ENCODE measurements at places on chromosomes 6 and 20.
A peak's percentile ranks its signal among the peaks of the same experiment; 100 is the strongest.

DNA sequence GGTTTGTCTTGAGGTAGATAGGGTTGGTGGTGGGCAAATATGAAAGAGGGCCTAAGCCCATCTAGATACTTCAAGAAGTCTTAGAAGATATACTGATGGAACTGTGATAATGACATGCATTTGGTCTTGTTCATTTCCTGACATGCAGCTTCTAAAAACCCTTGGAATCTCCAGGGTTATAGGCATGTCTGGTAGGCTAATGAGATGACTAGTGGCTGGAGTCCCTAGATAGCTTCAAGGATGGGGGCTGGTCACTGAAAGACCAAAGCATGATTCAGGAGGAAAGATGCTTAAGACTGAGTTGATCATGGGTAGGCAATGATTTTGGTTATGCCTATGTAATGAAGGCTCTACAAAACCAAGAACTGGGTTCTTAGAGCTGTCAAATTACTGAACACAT lies 217.9 kb upstream of the MOCS1 start:
- no peak for DNase-seq

- DNase-seq, result no peak
These were observed 87.2 kb upstream of the STXBP5 start for GRCh38 chr6:147117011-147117410.

GRCh38 chr6:3381233-3381921 lies 75.5 kb downstream of the SLC22A23 start:
- DNase-seq, result no peak

- DNase-seq, result peak; percentile 31
These were observed 61.5 kb downstream of the TFAP2C start for GRCh38 chr20:56690531-56691175.

- DNase-seq, result no peak
These were observed 3.9 kb downstream of the NOL4L start for GRCh38 chr20:32580970-32581838.

DNA sequence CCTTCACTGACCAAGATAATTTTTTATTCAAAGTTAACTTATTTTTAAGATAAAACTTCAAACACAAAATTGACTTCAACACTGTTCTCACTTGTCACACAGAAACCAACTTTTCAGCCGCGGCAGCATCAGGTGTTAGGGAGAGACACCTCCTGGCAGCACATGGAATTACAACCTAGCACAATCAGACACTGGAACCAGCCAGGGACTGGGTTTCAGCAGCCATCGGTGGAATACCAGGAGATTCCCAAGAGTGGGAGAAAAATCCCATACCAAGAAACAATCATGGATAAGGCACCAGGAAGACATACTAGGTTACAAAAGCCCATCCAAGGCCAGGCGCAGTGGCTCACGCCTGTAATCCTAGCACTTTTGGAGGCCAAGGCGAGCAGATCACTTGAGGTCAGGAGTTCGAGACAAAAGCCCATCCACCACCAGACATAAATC lies 70.0 kb downstream of the SNX5 start:
- DNase-seq, result peak; percentile 78

GRCh38 chr6:116695401-116695800 lies 14.4 kb downstream of the KPNA5 start:
- no peak for DNase-seq

GRCh38 chr20:57545927-57546662 lies 14.8 kb upstream of the PCK1 start:
- no peak for DNase-seq

DNA sequence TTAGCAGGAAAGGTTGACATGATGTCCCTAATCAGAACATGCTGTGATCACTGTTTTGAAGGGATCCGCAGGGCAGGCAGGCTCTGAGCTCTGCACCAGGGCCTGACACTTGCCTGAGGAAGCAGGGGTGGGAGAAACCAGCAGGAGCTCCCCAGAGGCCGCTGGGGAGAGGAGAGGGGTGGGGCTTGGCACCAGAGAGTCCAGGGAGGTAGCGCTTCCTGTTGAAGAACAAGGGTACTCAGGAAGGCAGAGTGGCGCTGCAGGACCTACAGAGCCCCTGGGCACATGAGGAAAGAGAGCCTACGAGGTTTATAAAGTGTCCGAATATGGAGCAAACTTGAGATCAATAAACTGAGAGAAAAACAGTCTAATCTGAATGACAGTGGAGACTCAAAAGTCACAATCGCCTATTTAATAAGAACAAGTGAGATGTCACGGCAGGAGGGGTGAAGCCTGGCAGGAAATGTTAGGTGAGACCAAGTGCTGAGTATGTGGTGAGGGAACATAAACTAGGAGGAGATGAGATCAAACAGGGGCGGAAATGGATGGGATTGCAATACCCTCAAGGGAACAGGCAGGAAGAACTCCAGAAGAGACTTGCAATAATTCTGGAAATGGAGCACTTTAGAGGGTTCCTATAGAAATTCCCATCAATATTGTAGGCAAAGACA lies 5.8 kb upstream of the TBXT start:
- DNase-seq, result no peak

GRCh38 chr6:35302604-35303241 lies 5.1 kb downstream of the DEF6 start:
- DNase-seq, result peak; percentile 67

DNA sequence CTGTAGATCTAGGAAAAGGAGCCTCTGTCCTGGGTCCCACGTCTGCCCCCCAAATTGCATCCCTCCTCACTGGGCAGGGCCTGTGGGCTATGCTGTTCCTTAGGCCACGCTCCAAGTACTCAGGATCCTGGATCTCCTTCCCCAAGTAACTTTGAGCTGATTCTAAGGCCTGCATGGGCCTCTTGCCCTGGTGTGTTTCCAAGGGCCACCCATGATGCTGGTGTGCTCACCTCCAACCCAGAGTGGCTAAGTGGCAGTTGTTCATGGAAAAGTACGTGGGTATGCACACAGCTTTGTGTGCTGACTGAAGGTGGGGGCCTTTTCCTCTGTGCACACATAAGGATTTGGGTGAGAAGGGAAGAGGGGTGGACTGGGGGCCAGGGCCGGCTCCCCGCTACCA lies 5.3 kb downstream of the GMPR start:
- DNase-seq, result no peak

DNA sequence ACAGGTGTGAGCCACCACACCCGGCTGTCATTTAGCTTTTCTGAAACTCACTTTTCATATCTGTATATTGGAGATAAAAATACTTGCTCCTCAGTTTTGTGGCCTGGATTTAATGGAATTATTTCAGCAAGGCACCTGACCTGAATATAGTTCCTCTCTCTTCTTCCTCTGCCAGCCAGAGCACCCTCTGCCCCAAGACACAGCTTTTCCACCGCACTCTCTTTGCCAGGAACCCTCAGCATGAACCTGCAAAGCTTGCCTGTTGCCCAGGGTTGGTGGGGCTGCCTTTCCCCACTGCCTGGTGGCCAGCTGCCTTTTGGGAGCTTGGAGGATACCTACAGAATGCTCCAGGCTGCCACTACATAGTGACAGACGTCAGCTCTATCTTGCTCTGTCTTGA lies 3.1 kb downstream of the GTSF1L start:
- DNase-seq, result no peak

Measured in RWPE1 (cell line).